Pulmonary artery endothelial cell (primary cell): ENCODE measurements at places on chromosomes 6 and 20. TPM values are rescaled to one million over a fixed set of nuclear protein-coding genes. Genes with fewer than 3 reads are reported as not detected.

DNA sequence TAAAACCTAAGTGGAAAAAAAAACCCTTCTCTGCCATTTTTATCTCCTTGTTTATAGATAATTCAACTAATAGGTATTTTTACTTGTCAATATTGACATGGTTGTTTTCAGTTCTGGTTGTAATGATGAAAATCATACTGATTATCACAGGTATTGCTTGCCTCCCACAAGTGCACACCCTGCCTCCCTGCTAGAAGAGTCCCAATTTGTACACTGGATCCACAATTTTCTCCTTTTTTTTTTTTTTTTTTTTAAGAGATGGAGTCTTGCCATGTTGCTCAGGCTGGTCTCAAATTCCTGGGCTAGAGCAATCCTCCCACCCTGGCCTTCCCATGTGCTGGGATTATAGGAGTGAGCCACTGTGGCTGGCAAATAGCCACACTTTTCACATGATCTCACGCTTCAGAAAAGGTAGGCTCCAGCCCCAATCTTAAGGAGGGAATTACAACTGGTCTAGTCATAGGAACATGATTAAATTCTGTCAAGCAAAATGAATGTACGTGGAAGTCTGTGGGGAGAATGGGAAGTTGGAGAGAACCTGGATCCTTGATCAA is 12.3 kb downstream of the DYNLT2 start:
- DNase-seq = no peak

- DNase-seq = no peak
These were observed 125.1 kb downstream of the TOX2 start for GRCh38 chr20:44039741-44040140.

- no peak for DNase-seq
These were observed 40.5 kb upstream of the NKX2-4 start for GRCh38 chr20:21437816-21438215.

DNA sequence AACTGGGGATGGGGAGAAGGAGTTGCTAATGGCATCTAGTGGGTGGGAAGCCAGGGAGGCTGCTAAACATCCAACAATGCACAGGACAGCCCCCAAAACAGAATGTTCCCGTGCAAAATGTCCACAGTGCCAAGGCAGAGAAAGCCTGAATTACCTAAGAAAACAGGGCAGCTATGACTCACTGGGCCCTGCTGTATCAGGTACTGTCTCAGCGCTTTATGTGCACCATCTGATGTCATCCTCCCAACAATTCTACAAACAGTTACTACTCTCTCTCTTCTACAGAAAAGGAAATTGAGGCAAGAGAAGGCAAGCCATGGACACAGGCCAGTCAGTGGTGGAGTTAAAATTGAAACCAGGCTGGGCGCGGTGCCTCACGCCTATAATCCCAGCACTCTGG is 3.1 kb downstream of the YTHDF1 start:
- no peak for DNase-seq

GRCh38 chr6:145225500-145225899 is 509.8 kb downstream of the EPM2A start:
- no peak for DNase-seq

DNA sequence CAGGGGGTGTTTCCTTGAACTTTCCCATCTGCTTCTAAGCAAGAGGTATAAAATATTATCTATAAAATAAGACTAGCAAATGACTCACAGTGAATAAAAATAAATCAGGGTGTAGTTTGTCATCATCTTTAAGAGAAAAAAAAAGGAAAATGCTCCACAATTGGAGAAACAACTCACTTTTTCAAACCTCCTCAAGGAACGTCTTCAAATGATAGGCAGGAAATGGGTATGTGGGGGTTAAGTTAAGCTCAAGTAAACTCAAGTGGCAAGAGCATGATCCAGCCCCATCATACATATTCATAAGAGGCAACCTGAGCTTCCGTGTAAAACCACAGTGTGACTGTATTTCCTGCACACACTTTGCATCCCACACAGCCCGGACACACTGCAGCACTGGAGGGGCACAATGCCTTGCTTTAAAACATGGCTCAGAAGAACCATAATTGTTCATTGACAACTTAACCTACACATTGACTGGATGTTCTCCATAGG is 58.5 kb upstream of the CEP85L start:
- DNase-seq = no peak

- DNase-seq = no peak
These were observed 254.0 kb upstream of the TAB2 start for GRCh38 chr6:149063468-149063867.

DNA sequence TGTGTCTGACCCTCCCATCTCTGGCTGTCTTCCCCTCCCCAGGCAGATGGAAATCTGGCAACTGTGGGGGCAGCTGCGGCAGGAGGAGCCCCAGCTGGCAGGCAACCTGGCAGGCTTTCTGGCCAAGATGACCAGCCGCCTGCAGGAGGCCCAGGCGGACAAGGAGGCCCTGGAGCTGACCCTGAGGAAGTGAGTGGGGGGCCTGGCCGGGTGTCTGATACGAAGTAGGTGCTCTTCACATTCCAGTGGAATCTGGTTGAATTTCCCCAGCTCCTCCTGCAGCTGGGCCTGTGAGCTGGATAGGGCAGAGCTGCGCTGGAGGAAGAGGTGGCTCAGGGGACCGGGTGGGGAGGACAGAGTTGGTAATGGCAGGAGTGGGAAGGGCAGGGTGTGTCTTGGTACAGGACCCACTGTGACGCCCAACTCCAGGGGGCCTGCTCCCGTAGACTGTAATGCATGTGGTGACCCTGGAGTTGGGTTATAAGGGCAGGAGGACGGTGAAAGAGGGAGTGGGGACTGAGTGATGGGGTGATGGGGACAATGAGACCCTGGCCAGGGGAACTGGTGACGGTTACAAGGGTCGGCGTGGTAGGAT is 19.7 kb downstream of the RAB44 start:
- no peak for DNase-seq

DNA sequence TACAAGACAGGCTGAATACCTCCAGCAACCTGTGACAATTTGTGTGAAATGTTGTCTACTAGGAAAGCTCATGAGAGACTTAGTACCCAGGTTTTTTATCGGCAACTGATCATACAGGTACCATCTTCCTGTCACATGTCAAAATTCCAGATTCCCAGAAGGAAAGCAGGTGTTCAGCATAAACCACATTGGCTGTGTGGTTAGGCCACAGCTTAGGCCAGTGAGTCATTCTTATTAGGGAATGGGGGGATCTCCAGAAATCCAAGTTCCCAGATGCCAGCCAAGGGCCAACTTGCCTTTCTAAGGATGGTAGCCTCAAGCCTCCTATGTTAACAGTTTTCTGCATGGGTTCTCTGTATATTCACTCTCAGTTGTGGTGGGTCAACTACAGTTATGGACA is 65.9 kb downstream of the FAM184A start:
- DNase-seq = no peak

DNA sequence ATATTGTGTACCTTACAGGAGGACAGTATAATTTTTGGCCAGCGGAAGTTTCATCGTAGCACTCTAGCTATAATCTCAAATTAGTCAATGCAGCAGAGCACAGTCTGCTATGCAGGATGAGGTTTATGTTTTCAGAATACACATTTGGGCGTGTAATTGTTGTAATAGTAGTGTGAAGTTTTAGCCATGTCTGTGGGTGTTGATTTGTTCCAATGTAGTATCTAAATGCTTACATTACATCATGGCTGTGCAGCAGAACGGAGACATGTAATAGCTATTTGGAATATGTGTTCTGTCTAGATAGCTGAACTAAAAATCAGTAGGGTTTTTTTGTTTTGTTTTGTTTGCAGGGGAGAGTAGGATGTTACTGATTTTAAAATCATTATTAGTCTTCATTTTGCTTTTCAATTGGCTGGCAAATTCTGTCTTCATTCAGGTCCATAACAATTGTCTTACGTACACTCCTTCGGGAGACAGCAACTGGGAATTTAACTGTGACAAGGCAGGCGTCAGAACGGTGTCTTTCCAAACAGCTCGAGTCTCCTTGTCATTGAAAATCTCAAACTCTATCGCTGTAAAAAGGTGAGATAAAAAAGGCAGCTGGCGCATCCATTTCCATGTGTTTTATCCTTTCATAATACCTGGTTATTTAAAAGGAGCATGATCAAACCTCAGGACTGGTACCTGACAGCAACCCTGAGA is 65.1 kb upstream of the CDH4 start:
- no peak for DNase-seq

DNA sequence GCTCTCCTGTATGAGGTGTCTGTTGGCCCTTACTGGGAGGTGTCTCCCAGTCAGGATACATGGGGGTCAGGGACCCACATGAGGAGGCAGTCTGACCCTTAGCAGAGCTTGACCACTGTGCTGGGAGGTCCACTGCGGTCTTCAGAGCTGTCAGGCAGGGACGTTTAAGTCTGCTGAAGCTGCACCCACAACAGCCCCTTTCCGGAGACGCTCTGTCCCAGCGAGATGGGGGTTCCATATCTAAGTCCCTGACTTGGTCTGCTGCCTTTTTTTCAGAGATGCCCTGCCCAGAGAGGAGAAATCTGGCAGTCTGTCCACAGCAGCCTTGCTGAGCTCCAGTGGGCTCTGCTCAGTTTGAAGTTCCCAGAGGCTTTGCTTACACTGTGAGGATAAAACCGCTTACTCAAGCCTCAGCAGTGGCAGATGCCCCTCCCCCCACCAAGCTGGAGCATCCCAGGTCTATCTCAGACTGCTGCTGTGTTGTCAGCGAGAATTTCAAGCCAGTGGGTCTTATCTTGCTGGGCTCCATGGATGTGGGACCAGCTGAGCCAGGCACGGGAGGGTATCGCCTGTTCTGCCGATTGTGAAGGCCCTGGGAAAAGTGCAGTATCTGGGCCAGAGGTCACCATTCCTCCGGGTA is 36.3 kb upstream of the IBTK start:
- no peak for DNase-seq

- no peak for DNase-seq
These were observed 12.5 kb downstream of the CASP8AP2 start for GRCh38 chr6:89842228-89842627.

DNA sequence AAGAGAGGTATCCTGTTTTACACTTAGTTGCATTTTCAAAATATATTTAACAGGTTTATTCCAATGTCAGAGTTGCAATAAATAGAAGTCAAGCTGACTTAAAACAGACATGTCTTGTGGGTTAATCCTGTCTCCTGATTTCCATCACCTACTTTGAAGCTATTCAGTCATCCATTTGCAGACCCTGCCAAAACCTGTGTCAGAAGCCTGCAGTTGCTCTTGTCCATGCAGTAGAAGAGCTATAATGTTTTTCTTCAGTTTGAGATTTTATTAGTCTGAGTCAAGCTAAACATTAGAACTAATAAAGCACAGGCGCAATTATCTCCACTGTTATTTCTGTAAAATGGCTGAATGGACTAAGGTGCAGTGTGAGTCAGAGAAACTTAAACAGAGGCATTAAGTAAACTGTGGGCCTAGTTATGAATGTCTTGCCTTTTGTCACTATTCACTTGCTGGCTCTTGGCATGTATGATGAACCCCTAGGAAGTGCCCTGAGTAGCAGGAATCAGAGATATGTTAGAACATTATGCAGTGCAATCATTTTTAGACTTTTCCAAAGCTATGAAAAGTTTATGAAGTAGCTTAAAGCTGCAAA is 11.0 kb upstream of the HDGFL1 start:
- no peak for DNase-seq

DNA sequence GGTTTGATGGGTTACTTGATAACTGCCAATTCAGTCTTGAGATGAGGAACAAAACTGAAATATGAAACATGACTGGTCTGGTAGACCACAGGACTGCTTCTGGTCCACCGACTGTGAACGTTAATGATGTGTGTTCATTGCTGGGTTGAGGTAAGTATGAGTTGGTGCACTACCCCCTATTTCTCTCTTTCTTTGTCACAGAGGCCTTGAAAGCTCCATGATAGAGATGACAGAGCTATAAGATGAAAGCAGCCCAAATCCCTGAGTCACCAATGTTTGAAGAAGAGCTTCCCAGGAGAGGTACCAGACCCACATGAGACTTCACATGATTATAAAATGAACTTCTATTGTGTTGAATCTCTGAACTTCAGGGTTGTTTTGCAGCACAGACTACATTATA is 555.5 kb downstream of the PTPRT start:
- no peak for DNase-seq

DNA sequence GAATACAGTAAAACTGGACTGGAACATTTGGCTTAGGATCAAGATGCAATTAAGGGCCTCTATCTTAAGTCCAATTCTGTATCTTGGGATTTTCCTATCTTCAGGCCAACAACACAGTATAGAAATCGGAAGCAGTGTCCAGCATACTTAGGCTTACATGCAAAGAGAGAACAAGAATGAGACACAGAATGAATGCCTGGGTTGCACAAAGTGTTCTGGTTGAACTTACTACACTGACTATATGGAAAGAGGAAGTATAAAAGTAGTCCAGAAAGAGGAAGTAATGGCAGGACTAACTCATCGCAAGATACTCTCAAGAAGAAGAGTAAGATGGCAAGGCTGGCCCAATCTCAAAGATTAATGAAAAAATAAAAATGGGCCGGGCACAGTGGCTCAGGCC is 87.6 kb downstream of the BTBD9 start:
- DNase-seq = no peak

GRCh38 chr6:33071569-33071968 is 1.9 kb downstream of the HLA-DPA1 start:
- no peak for DNase-seq

DNA sequence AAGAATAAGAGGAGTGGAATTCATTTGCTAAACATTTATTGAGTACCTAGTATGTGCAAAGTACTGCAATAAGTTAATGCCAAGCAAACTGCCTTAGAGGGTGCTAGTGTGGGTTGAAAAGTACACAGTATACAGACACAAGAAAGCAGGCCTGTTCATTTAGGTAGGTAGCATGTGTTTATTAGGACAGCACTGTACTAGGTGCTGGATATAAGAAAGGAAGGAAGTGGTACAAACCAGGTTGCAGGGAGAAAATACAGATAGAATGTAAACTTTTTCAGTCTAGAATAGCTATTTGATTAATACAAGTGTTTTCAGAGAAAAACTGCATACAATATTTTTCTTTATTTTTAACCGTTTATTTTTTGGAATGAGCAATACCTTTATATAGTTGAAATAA is 68.1 kb downstream of the PHF20 start:
- DNase-seq = no peak

WFDC12 gene
- not detected in 2 replicates for total RNA-seq

NCOA7 gene
- 38.1 and 83.1 TPM in 2 replicates for total RNA-seq

SLC17A2 gene
- total RNA-seq = not detected in 2 replicates

ULBP2 gene
- 5.8 and 10.8 TPM in 2 replicates for total RNA-seq

SCGN gene
- total RNA-seq = not detected in 2 replicates

UBD gene
- 0.53 and 1.9 TPM in 2 replicates for total RNA-seq

COL10A1 gene
- not detected in 2 replicates for total RNA-seq

RNF114 gene
- total RNA-seq = 33.2 and 40.8 TPM in 2 replicates
